Thymus (tissue), 14 donors: ENCODE measurements at places on chromosomes 1 and 21. TPM values are rescaled to one million over a fixed set of nuclear protein-coding genes. Genes with fewer than 3 reads are reported as not detected.
A peak's percentile ranks its signal among the peaks of the same experiment; 100 is the strongest.

C8B gene
- total RNA-seq: not detected

PLCH2 gene
- total RNA-seq: 0.90 TPM

LDLRAD1 gene
- not detected for total RNA-seq

OXCT2 gene
- 2.6 TPM for total RNA-seq

ZNF436 gene
- 11.4 TPM for total RNA-seq

C1orf210 gene
- 0.66 TPM for total RNA-seq

RAB25 gene
- 17.6 TPM for total RNA-seq

PTPN7 gene
- total RNA-seq: 114 TPM

- DNase-seq: no peak
Measured at GRCh38 chr1:84985365-84985764, 11.5 kb downstream of the MCOLN2 start.

DNA sequence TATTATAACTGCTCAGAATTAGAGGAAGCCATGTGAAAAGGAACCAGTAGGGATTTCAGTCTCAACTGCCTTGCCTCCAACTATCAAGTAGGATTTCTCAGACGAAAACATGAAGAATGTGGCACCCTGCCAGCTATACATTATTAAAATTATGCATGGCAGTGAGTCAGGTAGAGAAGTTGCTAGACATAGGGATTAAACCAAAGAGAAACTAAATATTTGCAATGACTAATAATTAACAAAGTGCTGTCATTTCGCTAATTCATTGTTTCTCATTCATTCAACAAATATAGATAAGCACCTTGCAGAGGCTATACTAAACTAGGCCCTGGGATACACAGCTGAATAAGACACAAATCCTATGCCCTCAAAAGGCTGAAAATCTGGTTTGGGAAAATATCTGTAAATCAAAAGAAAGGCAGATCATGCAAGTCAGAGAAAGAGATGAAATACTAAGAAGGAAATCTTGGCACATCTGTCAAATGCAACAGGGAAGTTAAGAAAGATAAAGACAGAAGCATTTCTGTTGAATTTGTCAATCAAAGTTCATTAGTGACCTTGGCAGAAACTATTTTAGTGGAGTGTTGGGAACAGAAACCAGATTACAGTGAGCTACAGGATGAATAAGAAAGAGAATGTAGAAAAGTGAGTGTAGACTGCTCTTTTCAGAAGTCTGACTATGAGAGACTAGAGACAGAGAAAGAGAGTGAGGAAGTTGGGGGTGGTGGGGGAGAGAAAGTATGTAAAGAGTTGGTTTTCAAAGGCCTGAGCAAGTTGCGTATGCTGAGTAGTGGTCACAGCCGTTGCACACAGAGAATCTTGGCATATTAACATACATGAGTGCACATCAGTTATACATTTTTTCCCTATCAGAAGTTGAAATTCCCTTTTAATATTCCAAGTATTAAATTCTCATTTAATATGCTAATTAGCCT lies 14.7 kb upstream of the NBPF11 start:
- DNase-seq: no peak

- peak; percentile 21 for DNase-seq
Measured at GRCh38 chr1:37449936-37450335, 24.4 kb upstream of the ZC3H12A start.

DNA sequence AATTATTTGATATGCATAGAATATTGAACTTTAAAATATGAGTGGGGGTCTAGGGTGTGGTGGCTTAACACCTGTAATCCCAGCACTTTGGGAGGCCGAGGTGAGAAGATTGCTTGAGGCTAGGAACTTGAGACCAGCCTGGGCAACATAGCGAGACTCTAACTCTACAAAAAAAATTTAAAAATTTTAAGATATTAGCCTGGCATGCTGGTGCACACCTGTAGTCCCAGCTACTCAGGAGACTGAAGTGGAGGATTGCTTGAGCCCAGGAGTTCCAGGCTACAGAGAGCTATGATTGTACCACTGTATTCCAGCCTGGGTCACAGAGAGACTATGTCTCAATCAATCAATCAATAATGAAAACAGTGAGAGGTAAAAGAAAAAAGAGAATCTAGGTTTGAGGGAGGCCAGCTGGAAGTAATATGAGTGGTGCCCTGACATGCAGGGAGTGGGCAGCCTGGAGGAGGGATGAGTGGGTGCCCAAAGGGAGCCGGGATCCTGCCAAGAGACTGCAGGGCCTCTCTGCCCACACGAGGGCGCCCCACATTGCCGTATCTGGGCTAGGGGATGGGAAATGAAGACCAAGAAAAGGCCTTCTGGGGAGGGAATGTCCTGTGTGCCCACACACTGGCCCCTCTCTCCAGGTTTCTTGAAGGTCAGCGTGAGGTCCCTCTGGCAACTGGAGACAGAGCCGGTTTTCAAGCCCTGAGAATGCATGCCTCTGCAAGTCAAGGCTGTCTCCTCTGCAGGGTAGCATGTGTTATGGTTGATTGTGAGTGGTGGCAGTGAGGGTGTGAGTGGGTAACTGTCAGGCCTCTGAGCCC lies 93.9 kb upstream of the PPM1J start:
- no peak for DNase-seq

DNA sequence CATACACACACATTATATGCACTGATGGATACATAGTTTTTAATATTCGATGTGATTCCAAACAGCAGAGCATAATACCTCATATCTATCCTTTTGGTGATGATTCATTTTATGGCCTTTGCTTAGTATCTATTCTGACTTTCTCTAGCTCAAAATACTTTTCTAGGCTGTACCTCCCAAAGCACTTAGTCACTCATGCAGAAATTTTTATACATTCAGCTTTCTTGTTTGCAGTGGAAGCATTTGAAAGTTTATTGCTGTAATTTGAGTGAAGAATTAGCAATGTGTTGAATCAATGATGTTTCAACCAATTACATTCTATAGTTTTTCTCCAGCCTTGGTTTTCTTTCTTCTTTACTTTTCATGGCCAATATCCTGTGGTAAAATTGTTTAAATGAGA lies 66.7 kb downstream of the LBR start:
- no peak for DNase-seq

GRCh38 chr1:154198756-154199562 lies 7.1 kb upstream of the TPM3 start:
- peak; percentile 49 for DNase-seq

DNA sequence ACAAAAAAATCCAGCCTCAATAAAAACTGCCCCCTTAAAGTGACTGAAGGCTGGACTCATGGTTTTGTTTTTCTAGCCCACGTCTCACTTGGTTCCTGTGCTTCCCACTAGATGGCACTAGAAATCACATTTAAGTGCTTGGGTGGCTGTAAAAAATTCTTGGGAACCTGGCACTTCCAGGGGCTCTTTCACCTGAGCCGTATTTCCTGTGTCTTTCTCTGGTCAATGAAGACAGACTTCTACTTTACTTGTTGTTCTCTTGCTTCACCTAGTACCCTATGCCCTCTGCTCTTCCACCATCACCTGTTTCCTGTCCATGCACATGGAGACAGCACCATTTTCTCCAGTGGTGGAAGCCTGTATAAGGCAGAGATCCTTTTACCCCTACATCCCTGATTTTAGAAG lies 20.0 kb downstream of the METTL13 start:
- no peak for DNase-seq

GRCh38 chr1:116311193-116311592 lies 61.9 kb upstream of the ATP1A1 start:
- no peak for DNase-seq

DNA sequence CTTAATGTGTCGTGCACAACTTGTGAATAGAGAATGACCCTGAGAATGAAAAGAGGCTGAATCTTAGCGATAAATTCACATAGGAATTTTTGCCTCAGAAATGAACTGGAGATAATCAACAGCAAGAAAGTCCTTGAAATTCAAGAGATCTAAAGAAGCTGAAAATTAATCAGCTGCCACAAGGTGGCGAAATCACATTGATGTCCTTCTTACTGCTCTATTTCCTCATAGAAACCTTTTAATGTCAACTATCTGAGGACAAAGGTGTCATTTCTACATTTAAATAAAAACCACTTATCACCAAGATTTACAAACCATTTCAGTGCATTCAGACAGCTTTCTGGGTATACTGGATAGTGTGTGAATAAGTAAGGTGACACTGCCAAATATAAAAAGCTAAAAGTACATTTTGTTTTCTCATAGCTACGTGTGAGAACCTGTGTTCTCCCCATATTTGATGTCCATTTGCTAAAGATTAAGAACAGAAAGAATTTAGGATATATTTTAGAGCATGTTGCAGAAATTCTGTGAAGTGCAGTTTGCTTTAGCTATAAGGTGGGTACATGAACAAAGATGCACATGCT lies 485.3 kb upstream of the PTBP2 start:
- DNase-seq: no peak

DNA sequence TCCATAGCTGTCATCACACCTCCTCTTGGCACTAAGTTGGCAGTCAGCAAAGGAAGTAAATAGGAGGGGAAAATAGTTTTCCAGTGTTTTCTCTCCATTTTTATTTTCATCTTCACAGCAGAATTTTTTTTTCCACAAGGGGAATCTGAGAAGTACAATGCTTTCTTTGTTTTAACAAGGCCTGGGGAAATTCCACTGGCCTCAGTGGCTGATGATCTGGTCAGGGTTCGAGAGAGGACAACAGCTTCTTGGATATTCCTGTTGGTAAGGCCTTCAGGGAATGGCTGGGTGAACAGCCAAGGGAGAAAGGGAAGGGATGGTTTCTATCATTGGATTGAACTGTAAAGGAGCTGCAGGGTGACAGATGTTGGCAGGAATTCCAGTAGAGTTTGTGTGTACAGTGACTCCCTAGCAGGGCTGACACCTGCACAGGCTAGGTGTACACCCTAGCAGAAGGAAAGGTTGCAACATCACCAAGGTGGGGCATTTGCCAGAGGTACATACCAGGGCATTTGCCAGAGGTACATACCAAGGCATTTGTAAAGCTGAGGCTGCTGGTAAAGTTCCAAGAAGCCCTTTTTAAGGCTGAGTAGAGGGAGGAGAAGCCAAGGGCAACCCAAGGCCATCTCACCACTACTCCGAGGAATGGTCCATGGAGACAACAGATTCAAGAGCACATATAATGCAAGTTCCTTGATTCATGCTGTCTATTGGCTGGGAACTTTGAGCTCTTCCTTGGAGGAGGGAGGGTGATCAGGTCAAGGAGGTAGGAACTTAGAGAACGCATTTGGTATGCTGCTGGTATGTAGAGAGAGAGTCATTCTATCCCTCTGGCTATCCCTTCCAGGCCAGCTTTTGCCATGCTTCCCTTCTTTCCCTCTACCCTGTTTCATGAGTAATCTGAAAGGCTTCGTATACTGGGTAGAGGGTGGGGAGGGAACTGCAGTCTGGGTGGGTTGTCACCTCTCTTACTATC lies 3.1 kb downstream of the GJA5 start:
- DNase-seq: no peak

DNA sequence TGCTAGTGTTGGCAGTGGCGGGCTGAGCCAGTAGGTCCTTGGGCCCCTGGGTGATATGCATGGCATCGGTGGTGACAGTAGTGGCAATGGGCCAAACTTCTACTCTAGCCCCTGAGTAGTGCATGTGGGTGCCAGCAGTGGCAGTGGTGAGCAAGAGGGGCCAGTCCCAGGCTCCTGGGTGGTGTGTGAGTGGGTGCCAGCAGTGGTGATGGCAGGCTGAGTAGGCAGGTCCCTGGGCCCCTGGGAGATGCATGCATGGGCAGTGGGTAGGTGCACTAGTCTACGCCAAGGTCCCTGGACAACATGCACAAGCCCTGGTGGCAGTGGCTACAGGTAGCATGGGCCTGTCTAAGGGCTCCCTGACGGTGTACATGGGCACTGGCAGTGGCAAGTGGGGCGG lies 24.6 kb upstream of the TTC22 start:
- no peak for DNase-seq

- DNase-seq: no peak
Measured at GRCh38 chr1:162487241-162487640, 10.4 kb upstream of the UHMK1 start.

DNA sequence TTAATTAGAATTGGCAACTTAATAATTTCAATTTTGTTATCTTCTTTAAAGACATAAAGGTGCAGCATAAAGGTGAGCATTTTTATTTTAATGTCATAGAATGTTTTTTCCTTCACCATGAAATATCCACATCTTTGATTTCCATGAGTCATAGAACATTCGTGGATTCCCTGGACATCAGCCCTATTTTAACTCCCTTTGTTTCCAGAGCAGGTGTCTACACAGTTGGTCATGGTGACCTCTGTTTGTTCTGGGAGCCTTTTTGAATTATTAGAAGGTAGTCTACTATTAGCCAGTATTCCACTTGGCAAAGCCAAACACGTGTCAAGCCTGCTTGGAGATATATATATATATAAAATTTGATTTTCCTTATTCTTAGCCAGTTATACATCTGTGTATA lies 572.9 kb downstream of the LTN1 start:
- no peak for DNase-seq

DNA sequence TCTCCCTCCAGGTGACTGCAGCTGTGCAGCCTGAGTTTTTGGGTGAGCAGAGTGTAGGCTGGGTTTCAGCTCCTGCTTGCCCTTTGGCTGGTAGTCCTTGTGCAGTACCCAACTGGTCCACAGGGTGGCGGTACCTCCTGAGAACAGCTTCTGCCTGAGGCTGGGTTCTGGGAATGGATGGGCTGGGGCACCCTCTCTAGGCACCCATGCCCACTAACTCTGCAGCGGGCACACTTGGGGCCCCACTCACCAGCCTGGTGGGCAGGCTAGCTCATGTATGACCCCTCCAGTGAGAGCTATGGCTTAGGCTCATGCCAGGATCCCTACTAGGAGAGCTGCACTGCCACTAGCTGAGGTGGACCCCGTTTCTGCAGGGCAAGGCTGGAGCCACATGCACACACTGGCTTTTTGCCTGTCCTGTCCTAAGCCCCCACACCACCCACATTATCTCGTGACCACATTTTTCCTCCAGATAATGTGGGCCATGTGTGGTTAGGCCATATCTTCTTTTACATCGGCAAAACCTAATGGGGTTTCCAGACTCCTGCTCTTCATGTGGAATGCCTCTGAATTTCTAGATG lies 15.5 kb upstream of the GSTM4 start:
- DNase-seq: peak; percentile 89

DNA sequence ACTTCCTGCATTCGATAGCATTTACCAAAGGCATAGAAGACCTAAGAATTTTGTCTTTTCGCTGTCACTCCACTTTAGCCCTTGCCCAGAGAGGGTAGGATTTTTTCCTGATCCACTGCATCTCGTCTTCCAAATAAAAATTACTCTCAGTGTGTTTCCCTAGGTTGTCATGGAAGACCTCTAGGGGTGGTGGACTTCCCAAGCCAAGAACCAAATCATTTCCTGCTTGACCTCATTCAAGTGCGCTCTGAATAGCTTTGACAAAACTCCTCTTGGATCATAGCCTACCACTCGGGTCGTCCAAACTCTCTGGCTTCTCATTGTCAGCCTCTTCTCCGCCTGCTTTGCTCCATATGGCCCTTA lies 431 bp upstream of the C1orf52 start:
- DNase-seq: no peak

GRCh38 chr1:57474137-57474750 lies 50.4 kb upstream of the DAB1 start:
- no peak for DNase-seq

DNA sequence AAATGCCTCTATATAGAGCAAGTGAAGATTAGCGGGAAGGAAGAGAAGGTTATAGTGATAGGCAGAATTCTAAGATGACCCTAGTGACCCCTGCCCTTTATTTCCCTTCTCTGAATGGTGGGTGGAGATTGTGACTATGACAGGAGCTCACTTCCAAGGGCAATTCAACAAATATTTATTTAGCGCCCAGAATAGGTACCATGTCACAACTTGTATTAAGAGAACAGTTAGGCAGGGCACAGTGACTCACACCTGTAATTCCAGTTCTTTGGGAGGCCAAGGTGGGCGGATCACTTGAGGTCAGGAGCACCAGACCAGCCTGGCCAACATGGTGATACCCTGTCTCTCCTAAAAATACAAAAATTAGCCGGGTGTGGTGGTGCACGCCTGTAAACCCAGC lies 236.0 kb upstream of the POGK start:
- no peak for DNase-seq
